ENCODE measurements at places on chromosomes 5 and 9.

DNA sequence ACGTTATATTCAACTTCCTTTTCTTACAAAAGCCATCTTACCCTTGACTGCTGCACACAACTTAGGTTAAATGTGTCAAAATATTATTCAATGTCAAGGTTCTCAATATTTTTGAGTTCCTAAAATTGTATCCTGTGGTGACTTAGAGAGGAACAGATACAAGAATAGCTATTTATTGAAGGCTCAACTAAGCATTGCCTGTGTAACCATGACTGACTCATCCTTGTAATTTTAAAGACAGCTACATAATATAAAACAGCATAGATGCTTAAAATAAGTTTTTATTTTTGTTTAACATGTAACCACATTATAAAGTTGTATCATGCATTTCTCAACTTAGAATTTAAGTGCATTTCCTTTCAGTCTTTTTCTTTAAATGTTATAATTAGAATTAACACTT is 312.9 kb upstream of the RGMB start:
- no peak for DNase-seq

GRCh38 chr5:175123542-175123941 is 320.4 kb downstream of the DRD1 start:
- no peak for DNase-seq

DNA sequence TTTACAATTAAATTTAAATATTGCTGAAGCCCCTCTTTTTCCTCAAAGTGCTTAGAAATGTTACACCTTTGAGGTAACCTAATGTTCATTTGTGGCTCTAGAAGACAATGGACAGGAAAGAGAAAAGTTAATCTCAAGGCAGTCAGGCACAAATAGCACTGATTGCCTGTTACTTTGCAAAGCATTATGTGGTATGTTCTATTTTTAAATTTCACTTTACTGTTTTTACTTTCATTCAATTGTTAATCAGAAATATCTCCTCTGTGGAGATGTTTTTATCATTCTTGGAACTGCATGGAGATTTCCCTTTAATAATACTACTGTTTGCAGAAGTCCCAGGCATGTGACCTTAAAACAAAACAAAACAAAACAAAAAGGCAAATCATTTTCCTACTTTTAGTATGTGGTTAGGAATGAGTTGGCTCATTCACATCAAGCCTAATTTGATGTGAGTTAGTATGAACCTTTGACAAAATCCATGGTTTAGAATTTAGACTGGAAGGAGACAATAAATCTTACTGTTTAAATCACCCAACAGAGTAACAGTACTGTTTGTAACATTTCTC is 67.5 kb downstream of the CWC27 start:
- DNase-seq = no peak

DNA sequence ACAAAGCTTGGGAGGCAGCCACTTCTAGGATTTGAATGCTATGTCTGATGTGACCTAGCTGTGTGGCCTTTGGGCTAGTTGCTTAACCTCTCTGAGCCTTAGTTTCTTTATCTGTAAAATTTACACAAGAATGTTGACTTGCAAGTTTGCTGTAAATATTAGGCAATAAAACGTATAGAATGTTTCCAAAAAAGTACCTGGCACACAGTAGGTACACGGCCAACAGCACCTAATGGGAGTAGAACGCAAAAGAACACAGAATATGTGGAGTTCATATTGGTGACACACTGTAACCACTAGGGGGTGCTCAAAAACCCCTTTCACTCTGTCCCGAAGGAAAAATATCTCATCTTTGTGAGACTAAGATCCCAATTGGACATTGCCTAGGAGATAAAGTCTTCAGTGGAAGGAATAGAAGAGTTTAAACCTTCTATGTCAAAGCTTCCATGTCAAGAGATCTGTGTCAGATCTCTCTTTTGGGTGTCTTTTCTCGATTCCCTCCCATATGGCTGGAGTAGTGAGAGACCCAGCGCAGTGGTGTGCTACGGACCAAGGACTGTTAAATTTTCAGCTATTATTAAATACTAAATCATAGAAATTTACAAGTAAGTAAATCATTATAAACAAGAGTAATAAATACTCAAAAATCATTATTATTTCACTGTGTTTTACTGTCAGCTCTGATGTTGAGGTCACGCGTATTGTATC is 145.4 kb upstream of the RAD23B start:
- DNase-seq = no peak

GRCh38 chr5:114362977-114363761 is 1.3 kb downstream of the KCNN2 start:
- no peak for DNase-seq

DNA sequence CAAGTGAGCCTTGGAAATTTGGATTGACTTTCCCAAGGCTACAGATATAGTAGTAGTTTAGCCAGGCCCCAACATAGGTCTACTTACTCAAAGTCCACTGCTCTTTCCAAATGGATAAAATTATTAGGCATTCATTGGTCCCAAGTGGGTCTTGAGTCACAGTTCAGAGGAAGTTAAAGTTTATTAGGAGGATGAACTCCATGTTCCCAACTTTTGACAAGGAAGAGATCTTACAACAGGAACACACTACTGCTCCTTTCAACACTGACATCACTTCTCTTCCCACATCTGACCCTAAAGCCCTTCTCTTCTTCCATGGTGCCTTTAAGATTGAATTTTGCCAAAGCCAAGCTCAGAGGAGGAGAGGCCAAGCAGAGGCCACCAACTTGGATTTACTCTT is 234.5 kb upstream of the TRIM32 start:
- no peak for DNase-seq

GRCh38 chr5:132981288-132981687 is 17.9 kb upstream of the AFF4 start:
- DNase-seq = no peak

DNA sequence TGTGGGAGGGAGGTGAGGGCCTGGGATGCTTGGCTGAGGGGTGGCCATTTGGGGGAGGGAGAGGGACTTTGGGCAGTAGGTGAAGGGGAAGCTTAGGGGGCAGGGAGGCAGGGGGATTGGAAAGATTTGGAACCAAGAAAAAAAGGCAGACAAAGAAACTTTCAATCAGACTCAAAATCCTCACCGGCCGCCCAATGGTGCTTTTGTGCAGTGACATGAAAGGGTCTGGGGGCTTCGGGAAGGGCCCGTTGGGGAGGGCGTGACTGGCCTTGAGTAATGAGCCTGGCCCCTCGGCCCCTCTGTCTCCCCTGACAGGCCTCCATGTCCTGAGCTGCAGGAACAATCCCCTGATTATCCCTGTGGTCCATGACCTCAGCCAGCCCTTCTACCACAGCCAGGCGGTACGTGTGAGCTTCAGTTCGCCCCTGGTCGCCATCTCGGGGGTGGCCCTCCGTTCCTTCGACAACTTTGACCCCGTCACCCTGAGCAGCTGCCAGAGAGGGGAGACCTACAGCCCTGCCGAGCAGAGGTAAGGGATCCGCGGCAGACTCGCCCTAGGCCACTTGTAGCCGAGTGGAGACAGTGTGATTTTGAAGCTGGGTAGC is 181.1 kb downstream of the PAPPA start:
- DNase-seq = no peak

DNA sequence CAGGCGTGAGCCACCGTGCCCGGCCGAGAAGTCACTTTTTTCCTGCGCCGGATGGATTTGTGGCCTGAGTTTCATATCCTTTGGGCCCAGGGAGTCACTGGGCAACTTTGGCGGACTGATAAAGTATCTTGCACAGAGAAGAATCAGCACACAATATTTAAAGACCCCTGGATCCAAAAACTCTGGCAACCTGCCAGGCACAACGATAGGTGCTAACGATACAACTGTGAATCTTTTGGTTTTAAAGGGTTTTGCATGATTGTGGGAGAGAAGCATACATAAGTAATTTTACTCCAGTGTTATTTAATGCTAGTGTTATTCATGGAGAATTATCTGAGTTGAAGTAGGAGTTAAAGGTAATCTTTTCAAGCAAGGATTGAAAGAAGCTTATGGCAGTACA is 85.3 kb downstream of the TAF11L14 start:
- DNase-seq = no peak

DNA sequence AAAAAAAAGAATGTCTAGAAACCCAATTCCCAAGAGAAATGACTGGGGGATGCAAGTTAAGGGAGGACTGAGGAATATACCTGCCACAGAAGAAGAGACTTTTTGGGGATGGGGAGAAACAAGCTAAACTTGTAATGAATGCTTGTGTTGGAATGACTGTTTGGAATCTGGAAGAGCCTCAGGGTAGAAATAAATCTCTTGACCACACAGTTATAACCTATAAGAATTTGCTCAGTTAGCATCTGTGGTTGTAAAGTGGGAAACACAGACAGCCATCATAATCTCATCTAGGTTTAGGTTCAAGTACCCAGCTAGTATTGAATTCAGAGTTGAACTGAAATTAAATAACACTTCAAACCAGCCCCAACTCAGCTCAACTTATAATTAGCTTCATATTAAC is 678.3 kb upstream of the CHD1 start:
- no peak for DNase-seq

GRCh38 chr5:109643791-109644350 is 45.9 kb upstream of the MAN2A1 start:
- DNase-seq = no peak

GRCh38 chr5:57085306-57086081 is 88.4 kb upstream of the GPBP1 start:
- DNase-seq = no peak

GRCh38 chr9:37650299-37650872 is 368 bp upstream of the FRMPD1 start:
- DNase-seq = no peak

GRCh38 chr9:89879701-89880100 is 274.9 kb downstream of the GADD45G start:
- no peak for DNase-seq

GRCh38 chr9:93200989-93201334 is 17.0 kb downstream of the WNK2 start:
- no peak for DNase-seq

DNA sequence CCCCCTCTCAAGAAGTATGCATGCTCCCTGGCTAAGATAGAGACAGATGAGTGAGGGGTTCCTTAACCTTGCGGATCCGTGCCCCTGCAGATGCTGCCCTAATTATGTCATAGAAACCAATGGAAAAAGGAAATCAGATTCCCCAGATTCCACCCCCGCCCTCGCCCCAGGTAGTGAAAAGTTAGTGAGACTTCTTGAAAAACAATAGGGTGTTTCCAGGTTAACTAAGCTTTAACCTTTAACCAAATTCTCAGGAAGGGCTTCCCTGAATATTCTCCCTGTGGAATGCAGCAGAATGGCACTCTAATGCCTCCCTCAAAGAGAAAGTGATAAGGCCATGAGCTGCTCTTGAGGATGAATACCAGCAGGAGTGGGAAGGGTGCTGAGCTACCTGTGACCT is 116.0 kb upstream of the RANBP3L start:
- no peak for DNase-seq

GRCh38 chr9:95507464-95508241 is 9.1 kb downstream of the PTCH1 start:
- no peak for DNase-seq

GRCh38 chr9:137175345-137175961 is 3.6 kb upstream of the TMEM210 start:
- no peak for DNase-seq

- DNase-seq = no peak
Observed at GRCh38 chr5:172178991-172179989, 8.7 kb downstream of the STK10 start.

DNA sequence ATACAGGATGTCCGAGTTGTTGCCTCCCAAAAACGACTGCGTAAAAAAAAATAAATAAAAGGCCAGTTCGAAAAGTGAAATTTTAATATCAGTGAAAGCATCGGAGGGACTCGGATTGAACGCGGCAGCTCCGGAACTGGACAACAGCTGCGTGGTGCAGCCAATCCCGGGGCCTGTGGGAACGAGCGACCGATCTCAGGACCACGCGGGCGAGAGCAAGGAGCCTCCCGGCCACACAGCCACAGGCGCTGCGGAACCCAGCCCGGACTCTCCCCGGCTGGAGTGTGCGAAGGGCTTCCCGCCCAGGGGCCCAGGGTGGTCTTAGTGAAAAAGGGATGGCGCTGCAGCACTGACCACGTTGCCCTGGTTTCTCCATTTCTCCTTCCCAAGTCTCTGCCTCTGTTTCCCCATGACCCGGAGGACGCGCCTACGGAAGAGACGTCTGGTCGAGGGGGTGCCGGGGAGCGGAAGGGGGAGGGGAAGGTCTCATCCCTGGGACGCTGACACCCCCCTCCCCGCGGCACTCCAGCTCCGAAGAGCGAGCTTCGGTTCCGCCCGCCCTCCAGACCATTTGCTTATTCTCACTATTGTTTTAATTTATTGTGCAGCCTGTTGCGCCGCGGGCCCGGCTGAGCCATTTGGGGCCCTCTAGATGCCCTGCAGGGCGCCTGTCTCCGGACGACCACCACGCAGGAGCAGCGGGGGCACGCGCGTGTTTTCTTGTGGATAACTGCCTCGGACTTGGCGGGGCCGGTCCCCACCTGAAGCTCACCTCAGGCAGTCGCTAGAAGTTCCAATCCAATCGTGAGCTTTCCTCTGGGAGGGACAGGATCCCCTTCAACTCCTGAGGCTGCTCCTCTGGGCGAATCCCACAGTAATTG is 303.0 kb downstream of the PARP8 start:
- no peak for DNase-seq

DNA sequence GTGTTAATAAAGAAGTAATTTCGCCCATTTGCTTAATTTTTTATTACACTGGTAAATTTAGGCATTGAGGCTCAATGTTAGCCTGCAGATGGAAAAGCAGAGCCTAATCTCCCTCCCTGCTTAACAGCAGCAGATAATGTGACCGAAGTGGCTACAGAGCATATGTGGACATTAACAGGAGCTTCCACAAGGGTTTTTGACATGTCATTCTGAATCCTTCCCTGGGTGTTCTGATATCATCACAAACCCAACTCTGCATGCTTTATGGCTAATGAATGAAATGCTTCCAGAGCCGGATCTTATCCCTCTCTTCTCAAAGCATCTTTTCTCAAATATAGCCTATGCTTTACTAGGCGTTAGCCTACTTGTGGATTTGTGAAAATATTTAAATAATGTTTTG is 208.6 kb downstream of the CAAP1 start:
- no peak for DNase-seq

- no peak for DNase-seq
Observed at GRCh38 chr5:16074358-16074757, 105.2 kb downstream of the MARCHF11 start.

DNA sequence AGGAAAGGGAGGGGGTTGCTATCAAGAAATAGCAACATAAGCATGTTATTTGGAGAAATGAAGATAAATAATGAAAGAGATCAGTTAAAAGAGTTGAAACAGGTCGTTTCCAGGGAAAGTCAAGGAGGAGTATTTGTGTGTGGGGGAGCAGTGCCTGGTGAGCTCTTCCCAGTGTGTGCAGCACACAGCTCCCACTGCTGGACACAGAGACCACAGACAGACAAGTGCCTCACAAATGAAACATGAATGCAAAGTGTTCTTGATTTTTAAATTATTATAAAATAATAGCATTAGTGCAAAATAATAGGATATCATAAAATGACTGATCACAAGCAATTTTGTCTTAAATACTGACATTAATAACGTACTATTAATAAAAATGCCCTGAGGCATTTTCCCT is 40.8 kb downstream of the LIFR start:
- no peak for DNase-seq

DNA sequence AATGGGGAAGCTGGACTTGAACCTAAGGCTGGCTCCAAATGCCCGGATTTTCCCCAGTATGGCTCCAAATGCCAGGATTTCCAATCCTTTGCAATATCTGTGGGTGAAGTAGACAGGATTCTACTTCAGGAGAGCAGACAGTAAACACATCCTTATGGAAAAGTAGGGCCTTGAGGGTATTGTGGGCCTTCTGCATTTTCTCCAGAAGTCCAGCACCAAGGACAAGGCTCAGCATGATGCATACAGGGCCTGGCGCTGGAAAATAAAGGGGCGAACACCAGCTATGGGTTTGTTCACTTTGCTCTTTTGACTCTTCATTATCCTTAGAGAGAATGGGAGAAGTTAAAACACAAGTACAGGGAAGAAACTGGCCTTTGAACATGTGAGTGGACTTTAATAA is 347.5 kb downstream of the SEMA5A start:
- DNase-seq = no peak

All from NCI-H1417 treated with DMSO at 0.1 percent for 48 hours (cell line).